ENCODE measurements at places on chromosomes 3 and 15.
A peak's percentile ranks its signal among the peaks of the same experiment; 100 is the strongest.

GRCh38 chr3:196073255-196073753 lies 8.6 kb downstream of the TFRC start:
- DNase-seq = peak; percentile 77

GRCh38 chr3:123694366-123695087 lies 109.7 kb upstream of the HACD2 start:
- DNase-seq = no peak

DNA sequence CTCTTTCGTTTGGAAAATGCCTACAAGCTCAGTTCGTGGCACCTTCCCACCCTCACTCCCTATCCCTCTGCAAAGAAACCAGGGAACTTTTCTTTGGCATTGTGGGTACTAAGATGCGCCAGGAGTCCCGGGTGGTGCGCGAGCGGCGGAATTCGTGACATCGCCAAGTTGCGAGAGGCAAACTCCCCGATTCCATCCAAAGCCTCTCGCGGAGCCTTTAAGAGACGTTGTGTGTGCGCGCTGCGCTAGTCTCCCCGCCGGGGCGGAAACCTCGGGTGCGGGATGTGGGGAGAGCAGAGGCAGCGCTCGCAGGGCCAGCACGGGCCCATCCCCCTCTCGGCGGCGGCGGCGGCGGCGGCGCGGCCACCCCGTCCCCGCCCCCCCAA lies 443 bp upstream of the NR2F2 start:
- DNase-seq = no peak

- no peak for DNase-seq
These were observed 594.0 kb upstream of the CCDC54 start for GRCh38 chr3:106783231-106783630.

DNA sequence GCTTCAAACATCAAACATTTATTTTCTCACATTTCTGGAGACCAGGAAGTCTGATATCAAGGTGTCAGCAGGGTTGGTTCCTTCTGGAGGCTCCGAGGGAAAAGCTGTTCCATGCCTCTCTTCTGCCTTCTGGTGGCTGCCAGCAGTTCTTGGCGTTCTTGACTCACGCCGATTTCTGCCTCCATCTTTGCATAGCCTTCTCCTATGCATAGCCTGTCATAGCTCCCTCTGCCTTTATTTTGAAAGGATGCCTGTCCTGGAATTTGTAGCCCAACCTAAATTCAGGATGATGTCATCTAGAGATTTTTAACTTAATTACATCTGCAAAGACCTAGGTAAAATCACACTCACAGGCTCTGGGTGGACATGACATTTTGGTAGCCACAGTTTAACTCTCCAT lies 70.4 kb downstream of the RGMA start:
- no peak for DNase-seq

- DNase-seq = no peak
These were observed 217.9 kb upstream of the MME start for GRCh38 chr3:154862265-154862664.

Measured in activated CD4-positive, alpha-beta memory T cell treated with anti-CD3 and anti-CD28 coated beads, Interleukin-2, amount 10 ng/mL, durations not matched to agents 7 days and 5 days (primary cell).